ENCODE measurements at places on chromosomes 3 and 15. TPM values are rescaled to one million over a fixed set of nuclear protein-coding genes. Genes with fewer than 3 reads are reported as not detected.

Gene CHST13
- 0.42 TPM for total RNA-seq

Gene PRTG
- 1.8 TPM for total RNA-seq

Gene SNUPN
- total RNA-seq, result 16.6 TPM

Gene CSTA
- 1.3 TPM for total RNA-seq

Gene FEZF2
- not detected for total RNA-seq

Gene CLEC3B
- 78.9 TPM for total RNA-seq

Gene HRG
- total RNA-seq, result not detected

Gene LMCD1
- total RNA-seq, result 43.2 TPM

DNA sequence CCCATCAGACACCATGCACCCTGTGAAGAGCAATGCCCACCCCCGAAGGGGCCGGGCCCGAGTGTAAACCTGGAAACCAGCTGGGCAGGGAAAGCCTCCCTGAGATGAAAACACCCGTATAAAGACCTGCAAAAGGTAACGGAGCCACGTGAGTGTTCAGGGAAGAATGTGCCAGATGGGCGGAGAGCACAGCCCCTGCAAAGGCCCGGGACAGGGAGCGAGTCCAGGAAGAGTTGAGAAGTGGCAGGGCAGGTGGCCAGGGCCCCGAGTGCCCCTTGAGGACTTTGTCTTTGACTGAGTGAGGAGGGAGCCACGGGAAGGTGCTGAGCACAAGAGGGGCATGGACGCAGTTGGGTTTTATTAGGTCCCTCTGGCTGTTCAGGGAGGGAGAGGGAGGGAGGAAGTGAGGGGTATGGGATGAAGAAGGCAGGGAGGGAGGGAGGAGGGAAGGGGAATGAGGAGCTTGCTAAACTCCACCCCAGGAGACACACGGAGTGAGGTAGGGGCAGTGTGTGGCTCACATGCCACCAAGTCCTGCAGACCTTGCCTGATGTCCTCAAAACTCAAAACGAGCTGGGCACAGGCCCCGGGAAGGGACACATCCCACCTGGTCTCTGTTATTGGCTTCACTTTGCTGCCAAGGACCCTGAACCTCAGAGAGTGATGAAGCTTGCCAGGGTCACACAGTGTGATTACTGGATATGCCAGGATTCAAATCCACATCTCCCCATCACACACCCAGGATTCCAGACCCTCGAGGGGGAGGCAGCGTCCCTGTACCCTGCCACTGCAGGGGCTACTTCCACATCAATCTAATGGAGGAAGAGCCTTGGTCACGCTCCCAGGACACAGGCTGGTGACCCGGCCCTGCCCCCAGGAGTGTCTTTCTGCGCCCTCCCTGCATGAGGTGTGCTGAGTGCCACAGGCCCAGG, 49.1 kb upstream of the IQSEC1 start:
- no peaks in the 10 kb centered on the region for H3K27me3 ChIP-seq
- H3K36me3 ChIP-seq, result no peaks in the 10 kb centered on the region
- H3K4me3 ChIP-seq, result no peak overlapping the region
- no peak overlapping the region for H3K27ac ChIP-seq

- no peak for DNase-seq
- H3K27me3 ChIP-seq, result no peaks in the 10 kb centered on the region
- H3K4me3 ChIP-seq, result no peak overlapping the region
- no peaks in the 10 kb centered on the region for H3K36me3 ChIP-seq
- H3K27ac ChIP-seq, result peak overlapping the region; percentile 96
Measured at GRCh38 chr15:57596301-57596855, 4.7 kb downstream of the MYZAP start.

DNA sequence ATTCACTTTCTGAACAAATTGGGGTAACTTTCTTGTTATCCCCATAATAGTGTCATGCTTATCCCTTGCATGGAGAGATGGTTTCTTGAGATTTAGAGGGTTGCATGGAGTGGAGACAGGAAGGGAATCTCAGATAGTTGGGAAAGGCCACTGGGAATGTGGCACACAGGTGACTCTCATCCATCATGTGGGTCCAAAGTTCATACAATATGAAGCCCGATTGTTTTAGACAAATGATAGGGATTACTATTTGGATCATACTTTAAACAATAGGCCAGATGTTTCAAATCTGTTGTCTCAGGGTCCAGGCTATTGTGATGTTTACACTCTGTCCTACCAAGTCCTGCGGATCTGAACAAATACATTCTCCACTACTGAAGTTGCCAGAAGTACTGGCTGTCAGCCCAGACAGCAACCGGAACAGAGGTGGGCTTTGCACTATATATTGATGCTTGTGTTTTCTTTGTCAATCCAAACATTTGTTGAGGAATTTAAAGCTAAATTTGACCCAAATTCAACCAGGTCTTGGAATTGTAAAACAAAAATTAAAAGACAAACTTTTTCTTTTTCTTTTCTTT, 39.2 kb upstream of the NMNAT3 start:
- H3K4me1 ChIP-seq, result no peaks in the 10 kb centered on the region
- H3K27ac ChIP-seq, result no peak overlapping the region
- H3K27me3 ChIP-seq, result no peaks in the 10 kb centered on the region
- no peak overlapping the region for H3K4me3 ChIP-seq

DNA sequence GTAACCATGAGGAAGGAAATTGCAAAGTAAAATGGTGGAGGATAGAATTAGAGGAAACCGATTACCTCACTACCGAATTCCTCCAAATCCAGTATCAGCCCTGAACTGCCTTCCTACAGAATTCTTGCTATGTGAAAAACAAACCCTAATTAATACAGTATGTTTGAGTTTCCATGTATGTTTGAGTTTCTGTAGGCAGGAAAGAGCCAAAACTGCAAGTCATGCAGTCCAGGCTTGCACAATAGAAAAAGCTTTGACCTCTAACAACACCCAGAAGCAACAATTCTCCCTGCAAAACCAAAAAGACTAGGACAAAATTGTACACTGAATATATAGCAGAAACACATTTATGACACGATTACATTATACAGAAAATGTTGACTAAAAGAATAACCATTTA, 614.8 kb downstream of the DIPK2A start:
- H3K4me3 ChIP-seq, result no peak overlapping the region
- DNase-seq, result no peak
- no peak overlapping the region for H3K27ac ChIP-seq
- H3K27me3 ChIP-seq, result no peaks in the 10 kb centered on the region
- no peaks in the 10 kb centered on the region for H3K36me3 ChIP-seq

DNA sequence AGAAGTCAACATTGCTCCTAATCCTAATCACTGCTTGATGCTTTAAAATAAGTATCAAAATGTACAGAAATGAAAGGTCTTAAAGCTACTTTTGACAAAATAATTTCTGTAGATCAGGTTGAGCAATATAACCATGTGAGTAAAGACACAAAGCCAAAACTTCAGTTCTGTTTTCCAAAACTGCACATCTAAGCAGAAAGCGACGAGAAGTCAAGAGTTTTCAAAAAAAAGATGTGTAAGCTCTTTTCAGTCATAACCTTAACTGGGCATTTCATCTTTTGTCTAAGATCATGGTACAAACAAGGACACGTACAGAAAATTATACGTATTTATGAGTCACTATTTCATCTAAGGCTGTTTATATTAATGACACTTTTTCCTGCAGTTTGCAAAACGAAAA, 608.8 kb downstream of the FOXP1 start:
- H3K36me3 ChIP-seq, result peaks cover 82% of the 10 kb centered on the region
- no peak for DNase-seq
- H3K27me3 ChIP-seq, result no peaks in the 10 kb centered on the region
- peak overlapping the region; percentile 32 for H3K27ac ChIP-seq
- H3K4me3 ChIP-seq, result no peak overlapping the region

DNA sequence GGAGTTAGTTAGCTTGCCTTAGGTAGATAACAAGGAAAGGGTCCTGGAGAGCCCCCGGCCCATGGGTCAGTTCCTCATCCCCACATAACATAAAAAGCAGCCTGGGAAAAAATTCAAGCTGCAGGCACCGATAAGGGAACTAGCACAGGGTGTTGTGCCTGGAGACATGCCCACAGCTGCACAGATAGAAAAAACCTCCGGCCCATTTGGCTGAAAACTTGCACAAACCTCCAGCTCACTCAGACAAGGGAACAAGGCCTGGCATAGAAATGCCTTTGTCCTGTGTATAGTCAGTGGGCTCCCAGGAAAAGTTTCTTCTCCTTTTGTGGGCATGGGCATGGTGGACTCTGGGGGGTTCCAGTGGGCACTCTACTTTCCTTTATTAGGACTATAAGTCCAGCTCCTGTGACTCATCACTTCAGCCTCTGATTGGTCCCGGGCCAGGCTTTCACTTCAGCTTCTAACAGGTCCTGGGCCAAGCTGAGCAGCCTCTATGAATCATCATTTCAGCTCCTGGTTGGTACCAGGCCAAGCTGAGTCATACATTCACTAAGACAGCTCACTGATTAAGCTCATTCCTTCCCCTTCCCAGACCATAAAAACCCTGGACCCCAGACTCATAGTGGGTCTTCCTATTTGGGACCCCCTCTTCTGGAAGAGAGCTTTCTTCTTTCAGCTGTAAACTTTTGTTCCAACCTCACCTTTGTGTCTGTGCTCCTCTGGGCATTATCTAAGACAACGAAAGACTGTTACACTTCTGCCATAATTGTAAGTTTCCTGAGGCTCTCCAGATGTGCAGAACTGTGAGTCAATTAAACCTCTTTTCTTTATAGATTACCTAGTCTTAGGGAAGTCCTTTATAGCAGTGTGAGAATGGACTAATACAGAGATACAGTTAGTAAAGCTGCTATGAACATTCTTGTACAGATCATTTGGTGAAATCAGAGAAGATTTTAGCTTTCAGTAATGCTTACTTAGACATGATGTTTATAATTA, 348.0 kb upstream of the DPPA4 start:
- peak overlapping the region; percentile 72 for H3K27ac ChIP-seq
- peaks cover 16% of the 10 kb centered on the region for H3K4me1 ChIP-seq
- H3K4me3 ChIP-seq, result peak overlapping the region; percentile 28

- H3K36me3 ChIP-seq, result no peaks in the 10 kb centered on the region
- no peak overlapping the region for H3K4me3 ChIP-seq
- DNase-seq, result no peak
- no peaks in the 10 kb centered on the region for H3K4me1 ChIP-seq
- H3K27me3 ChIP-seq, result no peaks in the 10 kb centered on the region
Measured at GRCh38 chr3:36918050-36918449, 26.8 kb downstream of the TRANK1 start.

- no peak overlapping the region for H3K27ac ChIP-seq
- no peak overlapping the region for H3K4me3 ChIP-seq
- H3K4me1 ChIP-seq, result no peaks in the 10 kb centered on the region
- no peak for DNase-seq
- no peaks in the 10 kb centered on the region for H3K27me3 ChIP-seq
Measured at GRCh38 chr3:79086514-79086913, 681.3 kb downstream of the ROBO1 start.

- DNase-seq, result no peak
- no peak overlapping the region for H3K4me3 ChIP-seq
- H3K4me1 ChIP-seq, result peaks cover 6% of the 10 kb centered on the region
- no peaks in the 10 kb centered on the region for H3K36me3 ChIP-seq
- no peaks in the 10 kb centered on the region for H3K27me3 ChIP-seq
Measured at GRCh38 chr3:20648921-20649381, 462.9 kb upstream of the SGO1 start.

Data from esophagus muscularis mucosa (tissue), 4 donors.